ENCODE measurements at places on chromosomes 13 and 19. TPM values are rescaled to one million over a fixed set of nuclear protein-coding genes. Genes with fewer than 3 reads are reported as not detected.

- no peak for DNase-seq
- no peaks in the 10 kb centered on the region for H3K36me3 ChIP-seq
- H3K27ac ChIP-seq: no peak overlapping the region
- H3K27me3 ChIP-seq: no peaks in the 10 kb centered on the region
Measured at GRCh38 chr13:36530861-36531590, 98.7 kb downstream of the CCNA1 start.

Gene BEST2
- total RNA-seq: not detected

Gene MZF1
- 14.7 TPM for total RNA-seq

DNA sequence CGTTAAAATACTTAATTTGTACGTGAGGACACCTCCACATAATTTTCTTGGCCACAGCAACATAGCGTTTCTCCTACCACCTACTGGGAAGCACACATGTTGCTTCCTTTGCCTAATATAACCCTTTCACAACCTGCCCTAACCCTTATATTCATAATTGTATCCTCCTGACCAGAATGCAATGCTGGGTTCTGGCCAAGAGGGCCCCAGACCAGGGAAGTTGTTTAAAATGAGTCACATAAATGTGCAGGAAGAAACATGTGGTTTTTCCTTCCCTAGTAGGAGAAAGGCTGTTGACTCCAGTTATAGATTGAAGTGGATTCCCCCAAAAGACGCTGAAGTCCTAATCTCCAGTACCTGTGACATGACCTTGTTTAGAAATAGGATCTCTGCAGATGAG is 187.3 kb downstream of the NUFIP1 start:
- H3K27me3 ChIP-seq: no peaks in the 10 kb centered on the region
- H3K4me3 ChIP-seq: no peak overlapping the region
- peak; percentile 80 for DNase-seq
- no peaks in the 10 kb centered on the region for H3K36me3 ChIP-seq
- no peak overlapping the region for H3K27ac ChIP-seq

GRCh38 chr13:113365583-113365970 is 1.6 kb upstream of the GRTP1 start:
- no peaks in the 10 kb centered on the region for H3K4me1 ChIP-seq
- DNase-seq: no peak
- H3K27me3 ChIP-seq: peaks cover 23% of the 10 kb centered on the region
- no peaks in the 10 kb centered on the region for H3K36me3 ChIP-seq
- H3K4me3 ChIP-seq: no peak overlapping the region
- H3K27ac ChIP-seq: no peak overlapping the region

DNA sequence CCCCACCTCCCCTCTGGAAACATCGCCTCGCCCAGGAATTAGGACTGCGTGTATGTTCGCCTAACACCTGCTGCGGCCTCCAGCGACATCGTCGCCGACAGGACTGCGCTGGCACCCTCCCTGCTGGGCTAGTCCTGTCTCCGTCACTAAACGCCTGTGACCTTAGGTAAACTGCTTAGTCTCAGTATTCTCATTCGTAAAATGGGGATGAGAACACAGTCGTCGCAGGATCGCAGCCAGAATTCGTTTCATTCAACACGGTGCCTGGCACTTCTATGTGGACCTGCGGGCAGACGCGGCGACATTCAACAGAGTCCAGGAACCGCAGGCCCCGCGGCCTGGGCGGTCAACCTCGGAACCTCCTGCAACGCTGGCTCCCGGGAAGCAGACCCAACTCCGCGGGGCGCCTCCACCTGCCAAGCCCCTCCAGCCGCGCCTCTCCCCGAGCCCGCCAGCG is 485 bp downstream of the CRYL1 start:
- H3K27me3 ChIP-seq: no peaks in the 10 kb centered on the region
- H3K4me3 ChIP-seq: peak overlapping the region; percentile 84
- no peaks in the 10 kb centered on the region for H3K36me3 ChIP-seq
- DNase-seq: no peak
- peaks cover 12% of the 10 kb centered on the region for H3K4me1 ChIP-seq

DNA sequence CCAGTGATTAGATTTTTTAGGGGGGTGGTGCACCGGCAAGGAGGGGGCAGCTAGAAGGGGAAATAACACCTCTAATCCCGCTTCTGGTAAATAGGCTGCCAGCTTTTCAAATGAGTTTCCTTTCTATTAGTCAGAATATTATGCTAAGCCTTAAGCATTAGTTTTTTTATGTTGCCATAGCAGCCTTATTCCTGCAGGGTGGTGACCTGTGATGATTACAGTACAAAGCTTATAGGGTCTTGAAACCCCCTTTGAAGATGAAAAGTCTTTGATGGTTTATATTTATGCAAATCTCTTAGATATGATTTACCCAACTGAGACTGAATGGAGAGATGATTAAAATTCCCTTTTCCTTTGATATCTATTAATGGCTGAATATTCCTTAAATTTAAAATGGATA is 109.8 kb downstream of the ZIC5 start:
- no peak for DNase-seq
- H3K4me3 ChIP-seq: no peak overlapping the region
- H3K27ac ChIP-seq: no peak overlapping the region
- H3K4me1 ChIP-seq: no peaks in the 10 kb centered on the region
- H3K36me3 ChIP-seq: no peaks in the 10 kb centered on the region

Gene RAB20
- 2.1 TPM for total RNA-seq

DNA sequence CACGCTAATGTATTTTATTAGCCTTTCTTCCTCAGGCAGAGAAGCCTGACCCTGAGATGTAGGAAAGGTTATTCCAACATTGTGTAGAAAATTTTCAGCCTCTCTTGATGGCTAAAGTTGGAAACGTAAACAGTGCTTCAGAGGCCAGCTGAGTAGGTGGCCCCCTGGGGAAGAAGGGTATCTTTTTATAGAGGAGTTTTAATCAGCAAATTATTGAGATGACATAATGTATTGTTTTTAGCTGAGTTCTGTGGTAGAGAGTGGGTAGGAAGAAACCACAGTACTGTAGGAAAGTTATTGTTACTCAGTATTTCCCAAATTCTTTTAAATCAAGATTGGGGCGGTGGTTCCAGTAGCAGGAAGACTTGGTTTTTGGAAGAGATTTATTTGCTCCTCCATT is 268.8 kb downstream of the DLEU7 start:
- H3K27me3 ChIP-seq: no peaks in the 10 kb centered on the region
- H3K27ac ChIP-seq: peak overlapping the region; percentile 58
- DNase-seq: peak; percentile 94
- no peak overlapping the region for H3K4me3 ChIP-seq

Gene CYSLTR2
- 0.48 TPM for total RNA-seq

Gene ICAM4
- 0.20 TPM for total RNA-seq

- no peaks in the 10 kb centered on the region for H3K36me3 ChIP-seq
- no peaks in the 10 kb centered on the region for H3K27me3 ChIP-seq
- H3K27ac ChIP-seq: peak within 1 kb of the TSS; percentile 77
- H3K4me3 ChIP-seq: peak within 1 kb of the TSS; percentile 84
- DNase-seq: peak; percentile 93
Measured at GRCh38 chr19:58326914-58327726, at the start of gene ZSCAN22. ZSCAN22 (plus strand) TSS chr19:58326994; CDS start chr19:58334803, 7,809 bp downstream.

Gene SIGLEC5
- not detected for total RNA-seq

GRCh38 chr19:1449467-1450442 is at the start of gene APC2:
APC2 (plus strand) TSS chr19:1450121; CDS start chr19:1453002, 2,881 bp downstream.
- DNase-seq: no peak
- H3K4me1 ChIP-seq: peaks cover 2% of the 10 kb centered on the region
- no peak within 1 kb of the TSS for H3K4me3 ChIP-seq
- peaks cover 41% of the 10 kb centered on the region for H3K27me3 ChIP-seq
- H3K36me3 ChIP-seq: no peaks in the 10 kb centered on the region

DNA sequence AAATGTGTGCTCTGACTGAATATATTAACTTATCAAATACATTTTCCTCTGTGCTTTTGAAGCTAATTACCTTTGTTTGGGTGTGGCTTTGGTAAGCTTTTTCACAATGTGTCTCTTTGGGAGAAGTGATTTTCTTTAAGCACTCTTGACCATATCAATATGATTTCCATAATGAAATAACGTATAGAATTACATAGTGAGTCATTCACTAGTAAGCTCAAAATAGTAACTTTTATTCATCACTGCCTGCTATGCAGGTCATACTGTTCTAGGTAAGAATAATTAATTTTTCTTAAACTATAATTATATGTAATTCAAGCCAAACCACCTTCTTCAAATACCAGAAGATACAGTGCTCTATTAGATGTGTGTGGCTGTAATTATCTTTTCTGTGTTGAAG is 480.7 kb downstream of the MYO16 start:
- no peaks in the 10 kb centered on the region for H3K36me3 ChIP-seq
- no peak for DNase-seq
- H3K27me3 ChIP-seq: no peaks in the 10 kb centered on the region
- H3K27ac ChIP-seq: no peak overlapping the region
- no peaks in the 10 kb centered on the region for H3K4me1 ChIP-seq
- H3K4me3 ChIP-seq: no peak overlapping the region

Gene ZNF823
- 2.2 TPM for total RNA-seq

Gene ZNF439
- not detected for total RNA-seq
